ENCODE measurements at places on chromosomes 16 and 17. TPM values are rescaled to one million over a fixed set of nuclear protein-coding genes. Genes with fewer than 3 reads are reported as not detected.

Gene RTN4RL1
- total RNA-seq = not detected

Gene CACNG4
- total RNA-seq = 0.09 TPM

Gene CDH1
- 0.70 TPM for total RNA-seq

Gene TEKT5
- total RNA-seq = not detected

GRCh38 chr17:20091174-20092029 is 82.2 kb downstream of the SPECC1 start:
- no peak for DNase-seq

GRCh38 chr16:106623-107324 is 28.7 kb downstream of the MPG start:
- DNase-seq = peak; percentile 66

DNA sequence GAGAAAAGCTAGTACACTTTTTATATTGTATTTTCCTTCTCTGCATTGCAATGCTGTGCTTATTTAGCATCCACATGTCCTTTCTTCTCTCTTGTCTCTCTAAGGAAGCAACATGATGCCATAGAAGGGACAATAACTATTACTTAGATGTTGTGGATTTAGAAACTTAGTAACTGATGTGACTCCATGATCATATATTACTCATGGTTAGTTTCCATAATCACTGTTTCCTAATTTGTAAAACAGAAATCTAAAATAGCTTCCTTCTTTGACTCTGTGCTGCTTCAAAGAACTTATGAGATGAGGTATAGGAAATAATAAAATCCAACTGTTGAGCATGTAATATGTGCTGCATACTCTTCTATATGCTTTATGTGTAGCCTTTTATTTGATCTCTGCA is 6.6 kb upstream of the ABCA5 start:
- DNase-seq = no peak

GRCh38 chr16:53859995-53860540 is 156.1 kb downstream of the FTO start:
- no peak for DNase-seq

DNA sequence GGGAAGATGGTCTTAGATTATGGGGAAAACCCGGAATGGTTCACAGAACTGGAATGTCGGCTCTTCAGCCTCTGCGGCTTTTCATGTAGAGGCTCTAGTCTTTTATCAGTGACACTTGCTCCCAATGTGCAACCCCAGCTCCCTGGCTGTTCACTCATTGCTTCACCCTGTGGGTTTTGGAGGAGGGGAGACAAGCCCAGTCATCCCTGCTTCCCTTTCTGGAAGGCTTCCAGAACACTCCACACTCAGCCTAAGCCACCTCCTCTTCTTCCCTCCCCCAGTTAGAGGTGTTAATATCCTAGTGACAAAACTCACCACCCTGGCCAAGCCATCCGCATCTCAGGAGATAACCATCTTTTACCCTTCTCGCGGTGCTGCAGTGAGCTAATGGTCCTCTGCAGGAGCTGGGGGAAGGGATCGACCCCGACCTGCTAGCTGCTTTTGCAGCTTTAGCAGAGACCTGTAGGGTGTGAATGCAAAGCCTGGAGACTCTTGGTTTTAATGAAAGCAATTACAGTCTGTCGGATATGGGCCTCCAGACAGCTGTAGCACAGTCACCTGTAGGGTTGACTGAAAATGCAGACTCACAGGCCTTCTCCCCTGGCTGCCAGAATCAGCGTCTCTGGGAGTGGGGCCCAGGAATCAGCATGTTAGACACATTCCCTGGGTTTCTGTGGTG is 24.3 kb upstream of the LASP1NB start:
- no peak for DNase-seq

DNA sequence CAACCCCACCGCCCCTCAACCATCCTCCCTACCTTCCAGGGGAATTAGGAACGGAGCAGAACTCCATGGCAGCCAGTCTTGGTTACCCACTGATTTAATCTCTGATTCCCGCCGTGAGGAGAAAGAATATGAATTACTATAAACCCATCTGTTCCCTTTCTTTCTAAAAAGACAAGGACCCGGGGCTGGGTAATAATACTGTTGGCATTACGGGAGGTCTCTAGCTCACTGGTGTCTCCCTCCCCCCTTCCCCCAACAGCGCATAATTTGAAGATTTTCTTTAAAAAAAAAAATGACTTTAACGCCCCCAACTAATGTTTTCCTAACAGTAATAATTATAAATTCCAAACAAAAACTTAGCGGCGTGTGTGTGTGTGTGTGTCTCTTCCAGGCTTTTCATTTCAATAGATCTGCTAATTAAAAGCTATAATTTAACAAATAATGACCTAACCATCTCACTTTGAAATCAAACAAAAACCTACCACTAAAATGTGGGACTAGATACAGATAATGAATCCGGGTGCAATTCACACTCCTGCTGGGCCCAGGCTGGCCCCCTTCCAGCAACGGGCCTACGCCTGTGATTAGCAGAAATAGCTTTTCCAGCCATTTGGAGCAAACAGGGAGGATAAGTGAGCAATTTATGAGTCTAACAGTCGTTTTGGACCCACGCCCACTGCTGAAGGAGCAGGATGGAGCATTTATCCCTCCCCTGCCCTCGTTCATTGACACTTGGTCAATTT is 18.2 kb upstream of the BHLHA9 start:
- DNase-seq = no peak

- DNase-seq = no peak
Observed at GRCh38 chr16:10561425-10561824, 19.0 kb downstream of the EMP2 start.

GRCh38 chr17:1580979-1581676 is 18.5 kb upstream of the PITPNA start:
- DNase-seq = no peak

- no peak for DNase-seq
Observed at GRCh38 chr16:69590590-69590989, 24.8 kb downstream of the NFAT5 start.

DNA sequence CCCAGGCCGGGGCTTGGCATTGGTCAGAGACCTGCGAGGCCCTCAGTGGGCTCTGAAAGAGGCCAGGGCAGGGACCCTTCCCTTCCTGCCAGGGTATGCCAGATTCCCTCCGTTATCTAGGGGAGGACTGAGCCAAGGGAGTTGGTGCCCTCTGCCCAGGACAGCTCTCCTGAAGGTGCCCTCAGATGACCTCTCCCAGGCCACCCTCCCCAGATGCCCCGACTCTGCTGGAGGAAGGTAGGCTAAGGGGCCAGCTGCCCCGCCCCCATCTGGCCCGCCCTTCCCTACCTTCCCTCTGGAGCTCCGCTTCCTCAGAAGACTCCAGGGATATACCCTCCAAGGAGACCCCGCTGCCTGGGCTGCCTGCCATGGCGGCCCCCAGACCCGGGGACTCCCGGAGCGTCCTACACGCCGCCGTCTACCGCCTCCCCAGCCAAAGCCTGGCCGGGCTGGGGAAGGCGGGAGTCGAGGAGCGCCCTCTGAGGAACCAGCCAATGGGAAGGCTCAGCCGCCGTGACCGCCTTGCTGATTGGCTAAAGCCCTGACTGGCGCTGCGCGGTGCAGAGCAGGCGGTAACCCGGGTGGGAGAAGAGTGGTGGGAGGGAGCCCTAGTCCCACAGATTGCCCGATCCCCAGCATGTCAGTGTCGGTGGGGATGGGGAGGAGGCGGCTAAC is 7.0 kb downstream of the MPP2 start:
- peak; percentile 63 for DNase-seq
